ENCODE measurements at places on chromosomes 12 and 14.

GRCh38 chr12:98856897-98857540 lies 211.9 kb downstream of the APAF1 start:
- DNase-seq = no peak

DNA sequence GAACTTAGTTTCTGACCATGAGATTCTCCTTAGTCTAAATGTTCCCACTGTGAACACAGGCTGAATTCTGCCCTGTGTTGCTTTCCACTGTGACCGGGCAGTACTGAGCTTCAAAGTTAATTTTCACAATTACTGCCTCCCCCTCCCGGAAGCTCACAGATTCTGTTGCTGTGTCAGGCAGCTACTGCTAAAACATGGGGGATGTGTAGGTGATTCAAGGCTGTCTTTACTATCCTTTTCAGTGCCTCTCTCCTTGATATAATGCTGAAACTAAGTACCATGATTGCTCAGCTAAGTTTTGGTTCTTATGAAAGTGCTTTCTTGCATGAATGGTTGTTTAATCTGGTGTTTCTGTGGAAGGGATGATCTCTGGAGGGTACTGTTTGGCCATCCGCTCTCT lies 428.3 kb upstream of the NOVA1 start:
- no peak for DNase-seq

DNA sequence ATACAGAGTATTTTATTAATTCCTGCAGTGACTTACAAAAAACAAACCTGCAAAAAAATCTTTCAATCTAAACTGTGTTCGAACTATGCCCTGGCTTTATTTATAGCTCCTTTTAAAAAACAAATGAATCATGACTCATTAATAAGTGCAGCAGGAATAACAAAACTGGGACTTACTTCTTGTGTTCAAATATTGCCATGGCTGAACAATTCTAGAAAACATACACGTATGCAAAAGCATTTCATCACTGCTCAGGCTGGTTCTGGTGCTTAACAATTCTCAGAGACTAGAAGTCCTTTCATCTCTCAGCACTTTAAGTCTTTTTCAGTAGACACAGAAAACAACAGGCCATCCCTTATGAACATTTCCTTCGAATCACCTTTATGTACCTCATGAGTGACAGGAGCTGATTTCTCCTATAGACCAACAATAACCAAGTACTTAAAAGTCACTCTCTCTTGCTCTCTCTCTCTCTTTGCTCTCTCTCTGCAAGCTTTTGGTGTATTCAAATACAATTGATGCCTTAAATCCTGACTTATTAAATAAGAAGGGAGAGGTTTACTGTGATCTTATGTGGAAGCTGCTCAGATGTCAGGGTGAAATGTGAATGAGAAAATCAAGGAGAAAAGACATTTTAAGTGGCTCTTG lies 268.8 kb downstream of the TTC8 start:
- no peak for DNase-seq

DNA sequence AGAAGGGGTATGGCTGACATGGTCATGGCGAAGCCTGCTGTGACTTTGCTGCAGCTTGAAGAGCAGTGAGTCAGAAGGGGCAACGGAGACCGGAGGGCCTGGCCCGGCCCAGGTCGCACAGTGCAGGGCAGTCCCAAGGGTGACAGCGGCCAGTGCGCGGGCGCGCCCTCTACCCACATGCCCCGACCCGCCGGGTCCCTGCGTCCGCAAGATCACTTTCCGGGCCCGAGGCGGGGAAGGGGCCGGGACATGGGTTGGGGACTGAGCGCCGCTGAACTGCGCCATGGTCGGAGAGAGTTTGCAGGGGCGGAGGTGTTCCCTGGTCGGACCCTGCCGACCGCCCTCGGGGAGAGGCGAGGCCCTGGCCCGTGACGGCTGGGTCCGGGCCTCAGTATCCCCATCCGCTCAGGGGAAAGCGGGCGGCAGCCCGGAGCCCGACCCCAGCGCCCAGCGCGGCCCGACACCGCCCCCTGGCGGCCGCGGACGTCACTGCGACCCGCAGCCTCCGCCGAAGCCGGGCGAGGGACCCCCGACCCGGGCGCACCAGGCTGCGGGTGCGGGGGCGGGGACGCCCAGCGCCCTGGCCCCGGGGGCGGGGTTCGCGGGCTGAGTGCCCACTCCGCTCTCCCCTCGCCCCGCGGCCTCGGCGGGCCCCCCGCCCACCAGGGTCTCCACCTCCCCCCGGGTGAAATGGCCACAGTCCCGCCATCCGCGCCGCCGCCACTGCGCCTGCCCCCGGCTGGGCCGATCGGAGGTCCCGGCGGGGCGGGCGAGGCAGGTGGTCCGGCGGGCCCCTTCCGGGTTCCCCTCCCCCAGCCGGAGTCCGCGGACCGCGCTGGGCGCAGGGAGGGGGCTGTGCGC lies 7.2 kb upstream of the ANKRD9 start:
- DNase-seq = peak; percentile 58

DNA sequence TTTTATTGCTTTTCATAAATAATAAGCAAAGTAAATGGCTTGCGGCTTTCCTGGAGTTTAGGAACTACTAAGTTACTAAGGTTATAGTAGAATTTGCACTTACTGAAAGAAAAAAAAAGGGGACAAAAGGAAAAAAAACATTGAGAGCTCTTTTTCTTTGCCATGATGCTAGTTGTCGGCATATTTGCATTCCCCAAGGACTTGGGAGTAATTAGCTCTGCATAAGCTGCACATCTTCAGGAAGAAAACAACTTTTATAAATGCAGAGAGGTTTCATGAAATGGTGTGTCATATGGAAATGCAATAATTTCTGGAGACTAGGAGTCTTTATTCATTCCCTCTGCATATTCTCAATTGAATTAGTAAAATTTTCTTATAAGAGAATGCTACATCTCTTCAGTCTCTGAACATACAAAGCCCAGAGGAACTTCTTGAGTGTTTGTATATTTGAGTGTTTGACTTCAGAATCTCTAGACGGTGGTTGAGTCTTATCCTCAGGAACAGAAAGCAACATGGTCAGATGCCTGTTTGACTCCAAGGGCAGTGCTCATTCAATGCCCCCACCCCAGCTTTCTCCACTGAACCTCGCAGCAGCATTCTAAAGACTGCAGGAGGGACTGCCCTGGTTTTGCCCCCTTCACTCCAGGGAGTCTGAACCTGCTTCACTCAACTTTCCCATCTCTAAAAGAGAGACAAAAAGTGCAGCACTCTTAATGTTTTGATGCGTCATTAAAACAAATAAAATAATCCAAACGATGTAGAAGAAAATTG lies 158.9 kb upstream of the EEA1 start:
- DNase-seq = no peak

DNA sequence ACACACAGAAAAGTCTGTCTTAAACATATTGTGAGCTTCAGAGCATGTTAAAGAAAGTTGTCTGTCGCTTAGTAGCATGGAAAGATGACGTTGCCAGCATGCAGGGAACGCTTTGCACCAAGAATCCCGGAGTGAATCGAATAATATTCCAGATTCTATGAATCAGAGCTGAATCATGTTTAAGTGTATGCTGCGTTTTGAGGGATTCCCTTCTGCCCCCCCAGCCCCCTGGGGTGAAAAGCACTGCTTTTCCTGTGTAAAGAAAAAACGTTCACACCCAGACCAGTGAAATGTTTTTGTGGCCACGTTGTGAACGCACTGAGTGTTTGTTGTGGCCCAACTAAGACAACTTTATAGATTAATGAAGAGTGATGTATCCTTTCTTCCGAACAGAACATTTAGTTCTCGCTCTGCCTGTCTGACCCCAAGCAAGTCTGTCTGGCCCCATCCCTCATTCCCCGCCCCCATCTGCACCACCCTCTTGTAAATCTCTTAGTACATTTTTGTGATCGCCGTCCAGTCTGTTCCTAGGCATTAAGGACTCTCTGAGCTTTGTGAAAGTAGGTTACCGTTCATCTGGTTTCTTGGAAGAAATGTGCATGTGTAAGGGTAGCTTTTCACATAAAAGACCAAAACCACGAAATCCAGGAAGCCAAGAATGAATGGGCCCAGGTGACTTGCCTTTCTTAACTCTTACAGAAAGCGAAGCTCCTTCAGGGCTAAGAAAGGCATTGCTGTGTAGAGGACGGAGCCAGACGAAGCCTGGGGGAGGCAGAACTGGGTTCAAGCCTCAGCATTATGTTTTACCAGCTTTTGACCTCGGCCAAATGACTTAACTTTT lies 103.0 kb downstream of the SAMD4A start:
- no peak for DNase-seq

GRCh38 chr14:78248501-78249090 lies 78.4 kb downstream of the NRXN3 start:
- no peak for DNase-seq

DNA sequence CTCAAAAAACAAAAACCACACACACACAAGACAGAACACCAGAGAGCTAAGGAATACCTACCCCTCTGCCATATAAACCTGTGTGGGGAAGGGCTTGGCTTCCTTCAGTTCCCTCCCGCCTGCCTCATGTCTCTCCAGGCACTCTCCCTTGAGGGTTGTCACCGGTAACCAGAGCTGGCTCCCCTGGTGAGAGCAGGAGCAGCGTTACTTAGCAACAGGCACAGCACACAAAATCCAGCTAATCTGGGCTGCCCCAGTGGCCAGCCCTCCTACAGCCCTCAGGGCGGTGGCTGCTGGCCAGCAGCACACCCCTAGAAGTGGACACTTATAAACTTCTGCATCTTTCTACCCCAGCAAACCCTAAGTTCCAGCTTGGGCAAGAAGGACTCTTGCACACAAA lies 21.6 kb upstream of the NR4A1 start:
- no peak for DNase-seq

DNA sequence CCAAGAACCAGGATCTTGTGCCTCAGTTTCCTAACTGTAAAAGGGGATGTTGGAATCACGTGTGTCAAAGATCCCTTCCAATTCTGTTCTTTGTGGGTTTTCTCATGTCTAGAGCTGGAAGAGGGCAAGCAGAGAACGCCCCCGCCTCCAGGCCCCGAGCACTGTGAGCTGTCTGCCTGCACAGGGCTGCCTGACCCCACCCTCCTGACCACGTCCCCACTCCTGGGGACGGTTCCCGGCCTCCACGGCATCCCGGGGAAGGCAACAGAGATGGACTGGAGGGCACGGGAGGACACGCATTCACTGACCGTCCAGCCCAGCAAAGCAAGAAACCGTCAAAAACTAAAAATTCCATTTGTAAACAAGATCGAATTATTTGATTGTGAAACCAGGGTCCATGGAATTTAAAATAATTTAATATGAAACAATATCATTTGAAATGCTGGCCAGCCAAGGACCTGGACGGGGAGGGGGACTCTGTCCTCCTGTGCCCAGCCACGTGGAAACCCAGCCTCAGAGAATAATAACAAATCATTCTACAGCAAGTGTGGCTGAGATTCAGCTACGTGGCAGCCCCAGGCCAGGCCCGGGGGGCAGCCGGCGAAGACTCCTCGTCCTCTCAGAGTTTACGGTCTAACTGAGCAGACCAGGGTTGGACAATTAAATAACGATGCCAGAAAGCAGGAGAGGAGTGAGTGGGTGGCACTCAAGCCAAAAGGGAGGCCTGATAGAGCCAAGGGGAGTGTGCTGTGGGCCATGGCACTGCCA lies 87.3 kb upstream of the DIO3 start:
- no peak for DNase-seq

- DNase-seq = no peak
Observed at GRCh38 chr12:48545833-48546469, 20.5 kb downstream of the OR8S1 start.

DNA sequence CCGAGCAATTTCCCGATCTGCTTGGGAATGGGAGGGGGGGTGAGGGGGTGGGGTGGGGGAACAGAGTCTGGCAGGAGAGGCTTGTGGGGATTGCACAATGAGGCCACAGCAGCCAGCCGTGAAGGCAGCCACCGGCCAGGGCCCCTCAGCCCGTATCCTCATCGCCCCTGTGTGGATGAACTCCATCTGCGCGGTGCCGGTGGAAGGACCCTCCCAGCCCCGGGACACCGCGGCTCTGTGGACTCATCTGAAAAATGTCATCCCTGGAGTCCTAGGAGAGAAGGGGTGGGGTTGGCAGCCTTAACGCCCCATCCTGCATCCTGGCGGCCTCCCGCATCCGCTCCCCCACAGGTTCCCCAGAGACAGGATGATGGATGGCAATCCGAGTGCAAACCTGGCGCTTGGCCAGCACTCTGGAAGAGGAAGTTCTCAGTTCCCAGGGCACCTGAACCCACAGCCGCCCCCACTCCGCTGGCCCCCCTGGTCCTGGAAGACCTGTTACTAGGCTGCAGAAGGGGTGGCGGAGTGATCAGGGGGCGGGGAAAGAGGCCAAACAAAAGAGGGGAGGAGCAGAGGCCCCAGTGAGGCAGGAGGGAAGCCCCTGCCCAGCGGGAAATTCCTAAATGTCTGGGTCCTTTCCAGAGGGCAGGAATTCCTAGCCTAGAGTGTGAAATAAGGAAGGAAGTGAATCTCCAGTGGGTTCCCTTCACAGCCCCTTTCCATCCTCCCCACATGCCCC lies 1.2 kb upstream of the TNFAIP2 start:
- DNase-seq = no peak

GRCh38 chr12:105982022-105982421 lies 156.7 kb downstream of the NUAK1 start:
- no peak for DNase-seq

DNA sequence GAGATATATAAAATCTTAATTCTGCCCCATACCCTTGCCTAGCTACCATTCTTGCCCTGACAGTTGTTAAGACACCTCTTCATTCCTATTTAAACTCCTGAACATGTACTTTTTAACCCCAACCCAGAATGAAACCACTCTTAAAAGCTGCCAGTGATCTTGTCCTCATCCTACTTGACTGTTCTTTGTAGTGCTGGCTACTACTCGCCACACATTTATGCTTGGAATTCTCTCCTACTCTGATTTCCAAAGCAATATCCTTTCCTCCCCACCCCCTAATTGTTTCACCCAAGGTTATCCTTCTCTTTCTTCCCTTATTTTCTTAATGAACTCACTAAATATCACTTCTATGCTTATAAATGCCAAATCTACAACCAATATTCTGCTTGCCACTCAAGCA lies 4.1 kb downstream of the NFYB start:
- no peak for DNase-seq

DNA sequence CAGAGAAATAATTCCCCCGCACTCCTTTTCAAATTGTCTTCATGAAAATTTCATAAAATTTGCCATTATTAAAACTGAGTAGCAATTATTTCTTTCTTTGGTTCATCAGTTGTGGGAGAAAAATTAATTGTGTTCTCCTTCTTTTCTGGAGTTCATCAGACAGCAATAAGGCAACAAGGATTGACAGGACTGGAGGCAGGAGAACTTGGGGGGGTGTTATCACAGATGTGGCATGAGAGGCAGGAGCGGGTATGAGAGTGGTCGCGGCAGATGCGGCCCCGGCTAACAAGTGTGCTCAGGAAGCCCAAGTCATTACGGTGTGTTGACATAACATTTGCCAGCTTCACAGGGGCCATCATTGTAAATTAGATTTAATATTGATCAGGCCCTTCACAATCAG lies 306.6 kb upstream of the TMPO start:
- DNase-seq = no peak

DNA sequence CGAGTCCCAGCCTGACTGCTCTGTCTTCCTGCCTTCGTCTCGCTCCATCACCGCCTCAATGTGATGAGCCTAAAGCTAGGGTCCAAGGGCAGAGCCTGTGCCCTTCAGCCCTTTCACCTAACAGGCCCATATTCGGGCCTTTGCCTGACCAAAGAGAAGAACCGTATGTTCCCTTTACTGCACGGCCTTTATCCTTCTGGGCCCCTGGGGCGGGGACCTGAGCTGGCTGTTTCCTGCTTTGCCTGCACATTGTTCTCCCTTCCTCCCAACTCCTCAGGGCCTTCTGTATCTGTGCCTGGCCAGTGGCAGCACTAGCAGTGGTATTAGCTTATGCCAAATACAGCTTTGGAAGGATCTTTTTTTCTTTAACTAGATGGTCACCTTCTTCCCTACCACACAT lies 8.5 kb upstream of the MYL6B start:
- no peak for DNase-seq

All from stimulated activated CD4-positive, alpha-beta T cell treated with anti-CD3 and anti-CD28 coated beads, Interleukin-4, amount 100 ng/mL, for 24 hours (primary cell).